Lung microvascular endothelial cell (primary cell): ENCODE measurements at places on chromosomes 1 and 21. TPM values are rescaled to one million over a fixed set of nuclear protein-coding genes. Genes with fewer than 3 reads are reported as not detected.

DNA sequence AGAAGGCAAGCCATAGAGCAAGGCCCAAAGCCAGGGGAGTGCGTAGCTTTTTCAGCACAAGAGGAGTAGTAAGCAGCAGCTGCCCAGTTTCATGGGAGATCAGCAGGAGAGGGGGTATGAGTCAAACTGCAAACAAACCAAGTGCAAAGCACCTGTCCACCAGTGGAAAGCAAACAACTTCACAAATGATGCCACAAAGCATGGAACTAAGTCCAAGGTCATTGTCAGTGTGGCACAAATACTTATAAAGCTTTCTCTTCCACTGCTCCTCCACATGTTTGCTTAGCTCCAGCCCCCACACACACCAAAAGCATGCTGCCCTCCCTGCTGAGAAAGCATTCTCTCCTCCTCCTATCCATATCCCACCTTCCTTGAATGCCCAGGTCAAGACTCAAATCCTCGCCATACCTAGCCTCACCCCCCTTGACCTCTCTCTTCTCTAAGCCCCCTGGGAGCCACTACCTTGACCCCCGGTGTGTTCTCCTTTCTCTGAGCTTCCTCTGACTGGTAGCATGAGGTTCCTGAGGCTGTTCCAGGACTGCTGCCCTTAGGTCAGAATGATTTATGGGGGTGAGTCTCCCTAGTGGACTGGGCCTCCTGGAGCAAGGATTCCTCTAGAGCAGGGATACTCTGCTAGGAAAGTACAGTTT is 70.4 kb downstream of the DMAP1 start:
- DNase-seq: no peak

- DNase-seq: no peak
Observed at GRCh38 chr1:52386458-52386857, 17.8 kb downstream of the ORC1 start.

GRCh38 chr1:19325958-19326747 is 14.0 kb downstream of the SLC66A1 start:
- DNase-seq: no peak

DNA sequence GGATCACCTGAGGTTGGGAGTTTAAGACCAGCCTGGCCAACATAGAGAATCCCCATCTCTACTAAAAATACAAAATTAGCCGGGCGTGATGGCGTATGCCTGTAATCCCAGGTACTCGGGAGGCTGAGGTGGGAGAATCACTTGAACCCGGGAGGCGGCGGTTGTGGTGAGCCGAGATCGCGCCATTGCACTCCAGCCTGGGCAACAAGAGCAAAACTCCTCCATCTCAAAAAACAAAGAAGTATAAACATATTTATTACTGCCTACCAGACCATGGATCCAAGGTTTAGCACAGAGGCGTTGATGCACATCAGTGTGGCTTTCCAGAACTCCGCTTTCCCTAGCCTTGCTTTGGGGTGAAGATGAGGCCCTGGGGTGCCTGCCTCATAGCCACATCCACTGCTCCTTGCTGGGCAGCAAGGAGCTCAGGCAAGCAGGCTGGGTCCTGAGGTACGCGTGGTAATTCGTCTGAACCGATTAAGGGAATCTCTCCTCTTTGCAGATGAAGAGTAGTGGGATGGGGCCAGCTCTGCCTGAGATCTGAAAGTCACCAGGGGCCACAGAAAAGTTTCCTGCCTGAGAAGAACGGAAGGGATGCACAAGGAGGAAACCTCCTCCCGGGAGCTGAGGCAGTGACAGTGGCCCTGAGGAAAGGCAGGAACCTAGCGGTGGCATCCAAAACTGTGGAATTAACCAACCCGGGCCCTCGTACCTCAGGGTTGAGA is 52.3 kb upstream of the LBR start:
- no peak for DNase-seq

DNA sequence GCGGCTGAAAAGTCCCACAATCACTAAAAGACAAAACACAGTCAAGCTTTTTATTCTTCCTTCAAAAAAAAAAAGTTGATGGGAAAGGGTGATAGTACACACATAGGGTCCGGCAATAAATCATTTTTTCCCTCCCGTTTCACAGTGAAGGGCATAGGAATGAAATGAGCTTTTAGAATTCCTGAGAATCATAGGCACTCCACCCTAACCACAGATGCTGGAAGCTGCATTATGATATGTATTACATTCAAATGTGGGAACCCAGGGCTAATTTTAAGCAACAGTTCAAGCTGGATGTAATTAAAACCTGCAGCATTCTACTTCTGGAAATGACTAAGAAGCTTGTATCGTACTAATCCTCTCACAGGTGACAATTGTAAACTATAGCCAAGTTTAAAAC is 75.7 kb upstream of the KCNJ15 start:
- no peak for DNase-seq

DNA sequence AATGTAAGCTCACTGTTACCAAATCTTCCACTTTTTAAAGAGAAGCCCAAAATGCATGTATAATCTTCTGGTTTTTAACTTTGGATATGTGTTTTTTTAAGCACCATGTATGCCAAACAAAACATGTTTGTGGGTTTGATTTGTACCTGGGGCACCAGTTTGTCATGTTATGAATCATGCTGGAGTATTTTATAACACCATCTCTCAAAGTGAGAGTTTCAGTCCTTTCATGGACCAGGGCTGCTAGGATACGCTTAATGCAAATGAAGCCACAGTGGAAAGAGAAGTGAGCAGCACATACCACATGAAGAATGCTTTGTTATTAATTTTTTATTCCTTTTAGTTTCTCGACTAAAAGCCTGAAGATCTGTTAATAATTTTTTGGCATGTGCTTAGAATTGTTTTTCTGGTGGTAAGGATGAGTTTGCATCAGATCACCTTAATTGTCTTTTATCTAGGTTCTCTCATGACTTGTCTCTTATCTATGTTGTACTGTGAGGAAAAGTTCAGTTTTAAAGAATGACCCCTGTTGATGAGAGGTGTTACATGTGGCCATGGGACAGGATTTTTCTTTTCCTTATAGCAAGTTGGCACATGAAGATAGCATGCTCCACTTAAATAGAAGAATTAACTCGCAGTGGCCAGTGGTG is 2.0 kb upstream of the RABGAP1L start:
- DNase-seq: no peak

DNA sequence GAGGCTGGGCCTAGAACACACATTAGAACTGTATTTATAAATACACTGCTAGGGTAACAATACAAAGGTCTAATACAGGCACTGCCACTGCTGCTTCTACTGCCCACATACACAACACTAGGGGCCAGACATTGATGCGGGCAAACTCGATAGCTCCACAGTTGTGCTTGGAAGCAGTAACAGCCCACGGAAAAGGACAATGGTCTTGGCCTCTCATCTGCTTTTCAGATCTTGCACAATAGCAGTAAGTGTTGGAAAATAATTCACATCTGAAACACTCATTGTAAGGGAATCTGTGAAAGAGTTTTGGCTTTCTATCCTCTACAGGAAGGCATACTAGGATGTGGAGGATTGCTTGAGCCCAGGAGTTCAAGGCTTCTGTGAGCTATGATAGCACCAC is 6.9 kb upstream of the SPOCD1 start:
- no peak for DNase-seq

PLA2G2E gene
- not detected in 2 replicates for total RNA-seq

PLEKHN1 gene
- under 0.01 and 0.22 TPM in 2 replicates for total RNA-seq

FAM72A gene
- 3.0 and 3.7 TPM in 2 replicates for total RNA-seq

KCNH1 gene
- not detected in 2 replicates for total RNA-seq

ELAPOR1 gene
- under 0.01 and 0.22 TPM in 2 replicates for total RNA-seq

E2F2 gene
- 0.40 and 0.87 TPM in 2 replicates for total RNA-seq
